ENCODE measurements at places on chromosomes 5 and 9.

GRCh38 chr9:125374443-125375309 lies 113.0 kb downstream of the GAPVD1 start:
- DNase-seq: peak; percentile 86

DNA sequence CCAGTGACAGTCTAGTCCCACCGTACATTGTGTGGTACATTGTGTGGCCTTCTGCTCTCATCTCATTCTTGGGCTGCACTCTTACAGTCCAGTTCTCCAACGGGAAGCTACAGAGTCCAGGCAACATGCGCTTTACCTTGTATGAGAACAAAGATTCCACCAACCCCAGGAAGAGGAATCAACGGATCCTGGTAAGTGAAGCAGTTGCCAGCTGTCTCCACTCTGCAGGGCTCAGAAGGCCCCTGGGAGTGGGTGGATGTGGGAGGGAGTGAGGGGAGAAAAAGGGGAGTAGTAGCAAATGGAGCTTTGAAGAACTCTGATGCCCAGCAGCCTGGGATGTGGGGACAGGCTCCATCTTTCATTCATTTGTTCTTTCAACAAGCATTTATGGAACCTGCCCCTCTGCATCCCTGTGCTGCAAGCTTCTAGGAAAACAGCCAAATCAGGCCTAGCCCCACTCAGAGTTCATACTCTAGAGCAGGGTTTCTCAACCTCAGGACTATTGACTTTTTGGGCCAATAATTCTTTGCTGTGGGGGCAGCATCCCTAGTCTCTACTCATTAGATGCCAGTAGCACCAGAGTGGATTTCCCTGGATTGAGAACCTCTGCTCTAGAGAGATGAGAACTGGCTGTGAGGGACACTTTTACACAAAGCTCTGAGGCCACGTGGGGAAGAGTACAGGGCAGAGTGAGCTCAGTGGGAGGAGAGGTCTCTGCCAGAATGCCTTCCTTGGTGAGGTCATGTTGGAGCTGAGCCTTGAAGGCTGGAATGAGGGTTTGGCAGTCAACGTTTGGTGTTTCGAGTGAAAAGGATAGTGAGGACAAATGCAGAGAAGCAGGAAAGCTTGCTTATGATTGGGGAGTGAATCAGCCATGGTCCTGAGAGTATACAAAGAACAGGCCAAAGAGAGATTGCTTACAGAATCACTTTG lies 1.1 kb downstream of the POLR1E start:
- DNase-seq: peak; percentile 53

GRCh38 chr9:93648836-93649235 lies 72.5 kb downstream of the PHF2 start:
- no peak for DNase-seq

DNA sequence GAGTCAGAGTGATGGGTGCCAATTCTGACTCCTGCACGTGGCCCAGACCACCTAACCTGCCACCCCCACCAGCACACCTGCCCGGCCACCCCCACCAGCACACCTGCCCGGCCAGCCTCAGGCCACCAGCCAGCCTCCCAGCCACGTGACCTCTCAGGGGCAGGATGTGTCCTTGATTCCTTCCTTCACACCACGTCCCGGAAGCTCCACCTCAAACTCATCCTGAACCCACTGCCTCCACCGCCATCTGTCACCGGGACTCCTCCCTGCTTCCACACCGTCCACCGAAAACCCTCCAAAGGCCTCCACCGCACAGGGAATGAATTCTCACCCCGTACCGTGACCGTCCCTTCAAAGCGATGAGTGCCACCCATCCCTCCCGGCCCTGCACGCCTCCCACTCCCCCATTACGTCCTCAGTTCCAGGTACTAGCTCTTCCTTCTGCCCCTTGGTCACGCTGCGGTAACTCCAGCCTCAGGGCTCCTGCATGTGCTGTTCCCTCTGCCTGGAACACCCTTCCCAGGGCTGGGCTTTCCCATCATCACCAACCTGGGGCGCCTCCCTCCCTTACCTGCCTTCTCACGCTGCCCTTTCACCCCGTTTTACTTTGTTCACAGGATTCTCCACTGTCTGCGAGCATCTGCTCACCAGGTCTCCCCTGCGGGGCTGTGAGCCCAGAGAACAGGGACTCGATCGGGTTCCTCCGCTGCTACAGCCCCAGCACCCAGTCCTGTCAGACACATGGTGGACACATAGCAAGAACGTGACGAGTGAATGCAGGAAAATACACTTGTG lies 82.9 kb downstream of the ADAMTS2 start:
- DNase-seq: no peak

DNA sequence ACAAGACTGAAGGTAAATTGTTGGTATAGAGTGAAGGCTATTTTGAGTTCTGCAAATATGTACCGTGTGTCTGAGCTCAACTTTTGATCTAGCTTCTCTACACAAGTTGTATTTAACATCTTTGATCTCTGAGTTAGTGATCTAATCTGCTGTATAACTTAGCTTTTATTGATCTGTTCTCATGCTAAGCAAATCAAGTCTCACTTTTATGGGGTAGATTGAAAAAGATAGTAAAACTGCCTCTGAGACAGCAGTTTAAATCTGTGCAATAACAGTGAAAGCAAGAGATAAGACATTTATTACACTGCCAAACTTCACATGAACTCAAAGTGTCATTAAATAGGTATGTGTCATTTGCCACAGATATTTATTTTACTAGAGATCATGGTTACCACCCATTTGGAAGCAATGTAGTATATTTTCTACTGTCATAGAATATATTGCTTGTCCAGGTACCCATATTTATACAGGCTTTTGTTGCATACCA lies 477.3 kb downstream of the ISL1 start:
- DNase-seq: no peak

DNA sequence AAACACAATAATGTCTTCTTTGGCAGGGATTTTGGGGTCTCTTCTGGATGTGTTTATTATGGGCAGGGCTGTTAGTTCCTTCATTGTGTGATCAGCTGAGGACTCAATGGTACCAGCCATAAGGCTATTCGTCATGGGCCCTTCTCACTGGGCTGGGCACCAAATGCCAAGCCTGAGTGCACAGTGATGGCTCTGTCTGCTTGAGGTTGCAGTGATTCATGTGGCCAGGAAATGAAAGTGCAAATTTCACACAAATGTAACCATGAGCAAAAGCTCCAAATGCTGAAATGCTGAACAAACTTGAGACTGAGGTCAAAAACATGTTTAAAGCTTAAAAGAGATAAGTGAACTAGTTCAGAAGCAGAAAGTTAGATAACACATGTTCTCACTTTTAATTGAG lies 191.0 kb downstream of the TARS1 start:
- no peak for DNase-seq

- DNase-seq: no peak
These were observed 36.2 kb downstream of the NACC2 start for GRCh38 chr9:136058801-136059302.

DNA sequence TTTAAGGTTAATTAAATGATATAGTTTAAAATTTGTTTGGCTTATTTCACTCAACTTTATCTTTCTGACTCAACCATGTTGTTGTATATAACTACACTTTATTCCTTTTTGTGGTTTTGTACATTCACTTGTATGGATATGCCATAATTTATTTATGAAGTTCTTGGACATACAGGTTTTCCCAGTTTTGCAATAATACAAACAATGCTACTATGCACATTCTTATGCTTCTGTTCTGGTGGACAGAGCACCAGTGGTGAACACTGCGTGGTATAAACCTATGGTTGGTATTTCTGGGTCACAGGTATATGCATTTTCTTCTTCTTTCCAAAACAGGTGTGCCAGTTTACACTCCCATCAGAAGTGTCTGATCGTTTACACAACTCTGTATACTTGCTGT lies 35.7 kb upstream of the TRIM14 start:
- no peak for DNase-seq

- DNase-seq: peak; percentile 52
These were observed at the start of gene FGF18 for GRCh38 chr5:171418982-171419687. Gene FGF18, plus strand, starts transcription at chr5:171419647. Its CDS starts 553 bp downstream, at chr5:171420200.

GRCh38 chr5:17192191-17192590 lies 25.2 kb upstream of the BASP1 start:
- DNase-seq: no peak

DNA sequence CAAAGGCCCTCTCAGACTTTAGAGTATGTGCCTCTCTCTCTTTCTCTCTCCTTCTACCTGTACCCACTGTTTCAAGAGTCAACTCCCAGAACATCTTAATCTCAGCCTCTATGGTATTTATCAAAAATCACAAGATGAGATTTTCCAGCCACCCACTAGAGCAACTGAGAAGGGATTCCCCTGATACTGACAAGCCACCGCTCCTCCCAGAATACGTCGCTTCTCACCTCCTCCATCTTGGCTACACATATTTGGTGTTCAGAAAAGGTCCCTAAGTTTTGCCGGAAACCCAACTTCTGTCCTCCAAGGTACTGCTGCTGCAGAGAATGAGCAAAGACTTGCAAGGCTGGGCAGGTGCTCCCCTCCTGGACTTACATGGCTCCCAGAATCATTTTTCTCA lies 6.1 kb downstream of the GARIN3 start:
- no peak for DNase-seq

- DNase-seq: no peak
These were observed 249.9 kb downstream of the NTRK2 start for GRCh38 chr9:84919440-84919839.

GRCh38 chr9:101219030-101219429 lies 165.8 kb downstream of the BAAT start:
- DNase-seq: no peak

DNA sequence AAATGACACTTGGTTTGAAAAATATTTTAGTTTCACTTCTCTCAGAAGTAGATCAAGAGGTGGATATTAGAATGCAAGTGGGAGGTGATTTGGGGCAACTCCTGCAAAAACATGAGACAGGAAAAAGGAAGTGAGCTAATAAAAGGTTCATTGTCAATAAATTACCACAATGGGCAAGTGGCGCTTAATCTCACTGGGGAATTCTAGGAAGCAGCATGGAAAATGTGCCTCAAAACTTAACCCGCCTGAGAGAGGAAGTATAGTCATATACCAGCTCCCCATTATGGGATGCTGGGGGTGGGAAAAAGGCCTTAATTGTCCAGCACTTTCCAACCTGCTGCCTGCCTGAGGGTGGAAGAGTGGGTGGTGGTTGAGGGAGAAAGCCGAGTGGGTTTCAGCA lies 204.1 kb downstream of the ELAVL2 start:
- DNase-seq: no peak

- no peak for DNase-seq
These were observed 118.1 kb downstream of the C9orf152 start for GRCh38 chr9:110089681-110090370.

- no peak for DNase-seq
These were observed 112.3 kb downstream of the GCNT1 start for GRCh38 chr9:76571288-76571687.

DNA sequence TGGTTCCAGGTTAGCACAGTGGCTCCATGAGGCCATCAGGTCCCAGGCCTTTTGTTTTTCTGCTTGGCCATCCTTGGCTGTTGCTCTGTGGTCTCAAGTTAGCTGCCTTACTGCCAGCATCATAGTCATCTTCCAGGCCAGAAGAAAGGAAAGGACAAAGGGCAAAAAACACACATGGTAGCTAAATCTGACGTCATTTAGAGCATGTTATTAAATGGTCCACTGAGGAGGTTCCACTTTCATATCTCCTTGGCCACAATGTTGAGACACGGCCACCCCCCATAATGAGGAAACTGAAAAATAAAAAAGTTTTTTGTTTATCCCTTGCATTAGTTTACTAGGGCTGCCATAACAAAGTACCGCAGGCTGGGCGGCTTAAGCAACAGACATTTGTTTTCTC lies 106.4 kb upstream of the NIPBL start:
- DNase-seq: no peak

GRCh38 chr5:157475432-157475831 lies 15.4 kb downstream of the NIPAL4 start:
- DNase-seq: no peak

DNA sequence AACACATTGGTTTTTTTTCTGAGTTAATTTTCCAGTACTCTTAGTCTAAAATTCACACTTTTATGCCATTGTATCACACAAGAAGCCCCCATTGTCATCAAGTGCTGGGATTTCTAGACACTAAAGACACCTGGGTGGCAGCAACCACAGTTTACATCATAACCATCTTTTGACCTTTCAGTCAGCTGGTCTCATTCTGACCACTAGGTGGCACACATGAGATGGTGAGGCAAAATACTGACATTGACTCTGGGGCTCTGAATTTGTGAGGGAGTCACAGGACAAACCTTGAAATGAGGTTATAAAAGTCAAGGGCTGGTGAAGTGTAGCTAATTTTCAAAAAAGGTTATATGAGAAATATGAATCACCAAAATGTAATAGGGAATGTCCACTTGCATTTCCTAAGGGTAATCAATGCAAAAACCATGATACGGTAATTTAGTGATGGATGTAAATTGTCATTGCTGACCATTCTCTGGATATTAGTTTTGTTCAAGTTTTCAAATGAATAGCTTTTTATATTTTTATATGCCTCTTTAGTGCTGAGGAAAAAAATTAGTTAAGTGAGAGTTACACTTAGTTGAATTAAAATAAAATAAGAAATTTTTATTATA lies 229.4 kb downstream of the DMAC1 start:
- peak; percentile 42 for DNase-seq

DNA sequence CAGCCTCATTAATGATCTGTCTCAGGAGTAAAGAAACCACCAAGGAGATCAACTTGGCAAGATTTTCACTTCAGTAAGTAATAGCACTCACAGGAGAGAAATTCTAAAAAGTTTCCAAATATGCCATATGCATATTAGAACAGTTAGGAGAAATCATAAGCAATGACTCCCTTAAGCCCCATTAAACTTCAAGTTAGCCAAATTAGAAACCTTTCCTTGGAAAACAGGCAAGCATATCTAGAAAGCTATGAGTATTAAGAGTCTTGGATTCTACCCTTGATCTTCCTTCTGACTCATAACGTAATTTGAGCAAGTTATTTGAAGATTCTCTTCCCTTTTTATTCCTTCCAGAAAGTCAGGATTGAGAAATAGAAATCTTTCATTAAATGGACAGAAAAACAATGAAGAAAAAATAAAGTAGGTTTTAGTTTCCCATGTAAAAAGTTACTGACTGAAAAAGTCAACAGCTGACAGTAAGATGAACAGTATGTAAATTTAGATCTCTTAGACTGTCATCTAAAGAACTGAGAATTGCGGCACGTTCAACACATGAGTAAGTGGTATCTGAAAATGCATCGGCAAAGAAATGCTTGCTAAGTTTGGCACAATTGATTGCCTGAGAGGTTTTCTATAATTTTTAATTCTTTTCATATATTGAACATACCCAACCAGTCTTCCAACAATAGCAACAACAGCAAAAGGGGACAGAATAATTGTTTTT lies 565.7 kb upstream of the FTMT start:
- no peak for DNase-seq

GRCh38 chr5:32504989-32505596 lies 60.6 kb upstream of the ZFR start:
- DNase-seq: peak; percentile 43

DNA sequence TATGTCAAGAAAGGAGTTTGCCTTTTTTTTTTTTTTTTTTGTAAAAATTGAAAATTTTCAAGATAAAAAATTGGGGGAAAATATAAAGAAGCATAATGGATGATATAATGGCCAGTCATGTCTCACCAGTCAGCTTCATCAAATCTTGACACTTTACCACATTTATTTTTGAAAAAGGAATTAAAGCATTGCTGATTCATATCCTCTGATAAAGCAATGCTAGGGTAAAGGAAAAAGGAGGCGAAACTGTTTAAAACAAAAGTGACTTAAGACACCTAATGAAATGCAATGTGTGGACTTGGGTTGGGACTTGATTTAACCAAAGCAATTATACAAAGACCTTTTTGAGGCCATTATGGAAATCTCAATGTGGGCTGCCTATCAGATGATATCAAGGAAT lies 208.5 kb downstream of the ARHGAP26 start:
- DNase-seq: no peak

All from cerebellar cortex (tissue), 1 donor.